ENCODE measurements at places on chromosomes 3 and 15. TPM values are rescaled to one million over a fixed set of nuclear protein-coding genes. Genes with fewer than 3 reads are reported as not detected.

The NR1I2 gene
- not detected for total RNA-seq

The CORO2B gene
- total RNA-seq = 2.9 TPM

The CFAP100 gene
- total RNA-seq = not detected

The MORC1 gene
- 0.02 TPM for total RNA-seq

The RAB27A gene
- total RNA-seq = 11.4 TPM

The SCG3 gene
- not detected for total RNA-seq

The ITIH1 gene
- total RNA-seq = not detected

The SPTBN5 gene
- total RNA-seq = 0.21 TPM

The CTXND1 gene
- total RNA-seq = not detected

The CSK gene
- 66.9 TPM for total RNA-seq

The COPB2 gene
- total RNA-seq = 67.4 TPM

The LIPC gene
- total RNA-seq = not detected

The CLRN1 gene
- total RNA-seq = not detected

The RPL4 gene
- total RNA-seq = 5,526 TPM

The RPL39L gene
- 49.2 TPM for total RNA-seq

The NANOGP8 gene
- total RNA-seq = not detected

The FBXW12 gene
- total RNA-seq = not detected

The ACKR2 gene
- 0.10 TPM for total RNA-seq

The NEK10 gene
- 0.64 TPM for total RNA-seq

The SNX22 gene
- total RNA-seq = 1.3 TPM

The GRK7 gene
- not detected for total RNA-seq

The IL5RA gene
- not detected for total RNA-seq

The GNB5 gene
- 50.9 TPM for total RNA-seq

The PSTPIP1 gene
- 0.25 TPM for total RNA-seq

The CFAP91 gene
- 0.32 TPM for total RNA-seq

The CADPS gene
- not detected for total RNA-seq

The SLC28A2 gene
- total RNA-seq = not detected

The MYRIP gene
- total RNA-seq = not detected

The GUCA1C gene
- total RNA-seq = not detected

The IMPG2 gene
- not detected for total RNA-seq

The SELENOT gene
- 93.8 TPM for total RNA-seq

The GCSAM gene
- not detected for total RNA-seq

The EPHB1 gene
- total RNA-seq = 0.24 TPM

The MESP2 gene
- 0.50 TPM for total RNA-seq

The ESYT3 gene
- 0.79 TPM for total RNA-seq

The CEP152 gene
- 3.5 TPM for total RNA-seq

The DNAJB8 gene
- not detected for total RNA-seq

The NUDT16 gene
- total RNA-seq = 11.1 TPM

The MYEF2 gene
- 17.4 TPM for total RNA-seq

The TRIM59 gene
- total RNA-seq = 8.7 TPM

The CISH gene
- total RNA-seq = 0.69 TPM

The HDC gene
- total RNA-seq = 0.05 TPM

Measured in A549 treated with dexamethasone at 1 μM for 4 hours (cell line).